Stimulated activated CD4-positive, alpha-beta T cell treated with anti-CD3 and anti-CD28 coated beads, Interleukin-15, amount 100 ng/mL, for 1 hour (primary cell): ENCODE measurements at places on chromosomes 12 and 14.

GRCh38 chr14:21874167-21874566, 200.5 kb upstream of the OR4E1 start:
- DNase-seq = no peak

DNA sequence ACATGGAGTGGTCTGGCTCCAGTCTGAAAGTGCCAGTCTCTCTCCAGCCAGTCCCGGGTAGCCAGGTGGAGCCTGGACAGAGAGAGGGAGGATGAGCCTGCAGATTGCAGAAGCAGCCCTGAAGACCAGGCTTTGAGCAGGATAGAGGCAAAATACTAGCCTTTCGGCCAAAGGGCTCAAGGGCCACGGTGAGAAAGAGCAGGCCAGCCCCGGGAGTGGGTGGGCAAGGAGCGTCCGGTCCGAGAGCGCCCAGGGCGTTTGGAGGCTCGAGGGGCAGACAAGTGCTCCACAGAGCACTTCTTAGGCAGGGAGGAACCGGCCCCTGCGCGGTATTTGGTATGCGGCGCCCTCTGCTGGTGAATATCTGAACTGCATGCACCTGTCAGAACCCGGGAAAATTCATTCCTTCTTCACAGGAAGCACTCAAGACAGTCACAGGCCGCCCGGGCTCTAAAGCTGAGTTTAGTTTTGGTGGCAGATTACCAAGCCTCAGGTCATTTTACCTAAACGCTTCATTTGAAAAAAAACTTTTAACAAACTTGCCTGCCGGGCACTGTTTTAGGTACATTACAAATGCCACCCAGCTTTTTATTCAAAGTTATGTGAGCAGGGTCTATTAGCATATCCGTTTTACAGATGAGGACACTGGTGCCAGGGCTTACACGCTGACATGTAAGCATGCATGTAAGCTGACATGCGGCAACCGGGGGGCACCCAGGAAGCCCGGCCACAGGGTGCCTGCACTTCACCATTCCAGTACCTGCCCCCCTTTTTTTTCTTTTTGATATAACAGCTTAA, 21.0 kb upstream of the PSMC1 start:
- DNase-seq = peak; percentile 21

DNA sequence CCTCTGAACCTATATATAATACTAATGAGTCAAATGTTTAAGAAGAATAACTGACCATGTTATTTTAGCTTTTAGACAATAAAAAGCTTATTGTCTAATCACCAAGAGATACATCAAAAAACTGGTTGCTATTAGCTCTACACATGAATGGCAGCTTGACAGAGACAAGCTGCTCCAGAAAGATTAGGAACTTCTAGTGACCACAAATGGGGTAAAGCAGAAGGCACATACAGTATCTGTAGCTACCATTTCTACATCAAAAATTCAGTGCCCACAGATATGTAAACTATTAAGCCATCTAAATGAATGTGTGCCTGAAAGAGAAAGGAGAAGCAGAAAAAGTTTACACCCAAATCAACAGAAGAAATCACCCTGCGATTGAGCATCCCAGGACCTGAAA, 2.4 kb downstream of the AREL1 start:
- DNase-seq = no peak

GRCh38 chr14:31944256-31945073, 132.6 kb upstream of the ARHGAP5 start:
- DNase-seq = no peak

DNA sequence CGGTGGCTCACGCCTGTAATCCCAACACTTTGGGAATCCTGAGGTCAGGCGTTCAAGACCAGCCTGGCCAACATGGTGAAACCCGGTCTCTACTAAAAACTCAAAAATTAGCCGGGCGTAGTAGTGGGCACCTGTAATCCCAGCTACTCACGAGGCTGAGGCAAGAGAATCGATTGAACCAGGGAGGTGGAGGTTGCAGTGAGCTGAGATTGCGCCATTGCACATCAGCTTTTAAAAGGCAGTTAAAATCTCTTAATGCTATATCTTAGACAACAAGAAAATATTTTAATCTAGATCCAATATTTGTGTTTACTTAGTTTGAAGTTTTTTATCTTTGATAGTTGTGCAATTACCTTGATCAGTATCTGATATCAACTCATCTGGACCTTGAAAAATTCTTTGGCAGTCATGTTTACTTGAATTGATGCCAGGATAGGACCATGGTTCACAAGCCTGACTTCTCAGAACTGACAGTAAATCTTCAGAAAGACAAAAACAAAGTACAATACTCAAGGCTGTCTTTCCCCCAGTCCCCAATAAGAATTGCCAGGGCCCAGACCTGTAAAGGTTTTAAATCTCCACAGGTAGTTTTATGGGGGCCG, 135.0 kb upstream of the AEBP2 start:
- DNase-seq = no peak

DNA sequence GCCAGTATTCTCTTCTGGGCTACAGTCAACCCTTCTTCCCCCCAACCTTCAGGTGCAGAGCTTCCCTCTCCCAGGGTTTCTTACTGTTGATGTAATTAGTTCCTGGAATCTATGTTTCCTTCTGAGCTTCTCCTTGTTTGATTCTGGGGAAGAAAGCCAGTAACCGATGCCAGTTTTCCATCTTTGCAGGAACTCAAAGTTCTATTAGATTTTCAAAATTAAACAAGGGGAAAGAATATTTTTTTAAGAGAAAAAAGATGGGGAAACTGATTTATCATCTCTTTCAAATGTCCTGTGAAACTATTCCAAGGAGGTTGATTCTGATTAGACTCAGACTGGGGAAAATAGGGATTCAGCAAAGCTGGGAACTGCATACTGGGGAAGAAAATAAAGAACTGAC, 17.9 kb upstream of the FAM234B start:
- DNase-seq = no peak

DNA sequence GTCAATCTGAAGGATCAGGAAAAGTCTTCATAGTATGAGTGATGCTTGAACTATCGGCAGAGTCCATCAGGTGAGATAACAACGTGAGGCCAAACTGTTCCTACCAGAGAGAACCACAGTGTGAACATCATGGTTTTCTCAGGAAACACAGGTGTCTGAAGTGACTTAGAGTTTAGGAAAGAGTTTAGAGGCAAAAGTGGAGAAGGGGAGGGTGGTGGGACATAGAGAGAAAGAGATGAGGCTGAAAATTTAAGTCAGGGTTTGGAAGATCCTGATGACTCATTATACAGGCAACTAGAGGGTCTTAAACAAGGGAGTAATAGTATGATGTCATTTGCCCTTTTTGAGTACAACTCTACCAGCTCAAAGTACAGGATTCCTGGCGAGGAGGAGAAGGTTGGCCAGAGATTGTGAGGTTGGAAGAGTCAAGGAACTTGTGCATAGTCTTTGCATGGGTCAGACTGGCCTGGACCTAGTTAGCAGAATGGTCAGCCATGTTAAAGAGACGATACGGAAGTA, 16.0 kb downstream of the CPNE8 start:
- DNase-seq = no peak

- DNase-seq = no peak
These were observed 1019.2 kb downstream of the AACS start for GRCh38 chr12:126084480-126084879.

- no peak for DNase-seq
These were observed 42.1 kb downstream of the FLRT2 start for GRCh38 chr14:85572011-85572410.

DNA sequence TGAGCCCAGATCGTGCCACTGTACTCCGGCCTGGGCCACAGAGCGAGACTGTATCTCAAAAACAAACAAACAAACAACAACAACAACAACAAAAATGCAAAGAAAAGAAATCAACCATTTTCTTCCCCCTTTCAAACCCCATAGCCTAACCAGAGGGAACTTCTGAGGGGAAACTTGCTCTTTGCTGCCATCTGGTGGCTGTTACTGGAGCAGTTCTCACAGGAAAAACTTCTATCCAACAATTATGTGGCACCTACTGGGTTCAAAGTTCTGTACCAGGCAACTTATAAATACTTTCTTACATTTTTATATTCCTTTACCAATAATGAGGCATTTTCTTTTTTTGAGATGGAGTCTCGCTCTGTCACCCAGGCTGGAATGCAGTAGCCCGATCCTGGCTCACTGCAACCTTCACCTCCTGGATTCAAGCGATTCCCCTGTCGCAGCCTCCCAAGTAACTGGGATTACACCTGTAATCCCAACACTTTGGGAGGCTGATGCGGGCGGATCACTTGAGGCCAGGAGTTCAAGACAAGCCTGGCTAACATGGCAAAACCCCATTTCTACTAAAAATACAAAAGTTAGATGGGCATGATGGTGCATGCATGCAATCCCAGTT, 50.9 kb upstream of the BICDL1 start:
- DNase-seq = peak; percentile 37

- no peak for DNase-seq
These were observed 91.3 kb downstream of the ITPR2 start for GRCh38 chr12:26741584-26742227.
